ENCODE measurements at places on chromosomes 2 and 18.

DNA sequence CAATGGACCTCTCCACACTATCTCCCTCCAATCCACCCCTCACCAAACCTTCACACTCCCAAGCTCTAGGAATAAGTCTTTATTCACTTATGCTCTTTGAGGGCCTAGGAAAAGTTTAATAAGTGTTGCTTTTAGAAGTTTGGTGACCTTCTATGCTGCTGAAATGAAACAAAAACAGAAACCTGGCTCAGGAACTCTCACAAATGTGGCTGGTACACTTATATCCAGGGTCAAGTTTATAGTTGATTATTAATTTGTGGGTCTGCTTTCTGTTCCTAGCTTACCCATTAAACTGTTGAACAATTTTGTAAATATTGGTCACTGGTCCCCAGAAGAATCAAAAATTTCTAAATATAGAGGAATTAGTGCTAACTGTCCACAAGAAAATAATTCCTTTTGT is 14.2 kb upstream of the ANKRD44 start:
- DNase-seq = no peak

- DNase-seq = no peak
Measured at GRCh38 chr2:159073256-159073655, 104.8 kb downstream of the TANC1 start.

- DNase-seq = no peak
Measured at GRCh38 chr2:198595721-198596120, 791.3 kb downstream of the PLCL1 start.

DNA sequence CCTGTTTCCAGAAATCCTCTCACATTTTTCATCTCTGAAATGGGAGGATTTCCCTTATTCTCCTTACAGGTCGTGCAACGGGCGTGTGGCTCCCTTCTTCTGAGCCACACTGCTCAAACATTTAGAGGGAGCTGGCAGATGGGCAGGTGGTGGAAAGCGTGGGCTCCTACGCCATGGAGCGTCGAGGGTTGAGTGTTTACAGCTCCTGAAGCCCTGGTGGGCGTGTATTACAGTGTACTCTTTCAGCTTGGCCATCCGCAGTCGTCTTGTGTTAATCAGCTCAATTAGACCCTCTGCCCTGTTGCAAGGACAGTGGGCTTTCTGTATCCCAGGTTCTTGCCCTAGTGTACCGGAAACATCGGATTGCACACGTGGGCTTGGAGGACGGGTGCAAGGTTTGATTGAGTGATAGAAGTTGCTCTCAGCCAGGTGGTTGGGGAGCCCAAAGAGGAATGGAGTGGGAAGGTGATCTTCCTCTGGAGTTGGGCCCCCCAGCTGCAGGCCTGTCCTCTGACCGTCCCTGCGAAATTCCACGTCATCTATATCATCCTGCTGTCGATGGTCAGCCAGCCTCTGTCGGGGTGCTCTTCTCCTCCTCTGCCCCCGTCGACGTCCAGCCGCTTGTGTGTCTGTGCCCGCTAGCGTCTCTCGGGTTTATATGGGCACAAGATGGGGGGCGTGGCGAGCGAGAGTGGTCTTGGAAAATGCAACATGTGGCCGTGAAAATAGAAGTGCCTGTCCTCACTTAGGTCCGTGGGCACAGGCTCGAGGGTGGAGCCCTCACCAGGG is 120.3 kb upstream of the DSEL start:
- DNase-seq = no peak

- no peak for DNase-seq
Measured at GRCh38 chr2:69584127-69584889, 59.2 kb downstream of the AAK1 start.

GRCh38 chr18:79948719-79949411 is 2.6 kb downstream of the SLC66A2 start:
- no peak for DNase-seq

DNA sequence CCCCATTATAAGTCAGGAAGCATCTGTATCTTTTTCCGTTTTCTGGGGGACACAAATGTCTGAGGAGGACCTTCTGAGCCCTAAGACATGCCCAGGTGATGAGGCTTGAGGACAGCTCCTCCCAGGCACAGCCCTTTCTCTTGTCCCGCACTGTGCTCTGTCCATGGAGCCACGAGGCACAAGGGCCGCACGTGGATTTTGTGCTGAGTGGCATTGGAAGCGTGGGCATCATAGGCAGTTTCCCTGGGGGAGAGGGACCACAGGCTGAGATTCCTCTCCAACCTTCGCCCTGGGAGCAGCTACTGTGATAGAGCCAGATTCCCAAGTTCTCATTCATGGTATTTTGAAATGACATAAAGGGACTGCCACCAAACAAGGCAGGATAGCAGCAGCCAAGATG is 139.9 kb downstream of the SH3RF3 start:
- no peak for DNase-seq

- no peak for DNase-seq
Measured at GRCh38 chr2:21331625-21332370, 208.0 kb downstream of the TDRD15 start.

GRCh38 chr18:31546476-31546875 is 45.2 kb upstream of the TTR start:
- DNase-seq = no peak

DNA sequence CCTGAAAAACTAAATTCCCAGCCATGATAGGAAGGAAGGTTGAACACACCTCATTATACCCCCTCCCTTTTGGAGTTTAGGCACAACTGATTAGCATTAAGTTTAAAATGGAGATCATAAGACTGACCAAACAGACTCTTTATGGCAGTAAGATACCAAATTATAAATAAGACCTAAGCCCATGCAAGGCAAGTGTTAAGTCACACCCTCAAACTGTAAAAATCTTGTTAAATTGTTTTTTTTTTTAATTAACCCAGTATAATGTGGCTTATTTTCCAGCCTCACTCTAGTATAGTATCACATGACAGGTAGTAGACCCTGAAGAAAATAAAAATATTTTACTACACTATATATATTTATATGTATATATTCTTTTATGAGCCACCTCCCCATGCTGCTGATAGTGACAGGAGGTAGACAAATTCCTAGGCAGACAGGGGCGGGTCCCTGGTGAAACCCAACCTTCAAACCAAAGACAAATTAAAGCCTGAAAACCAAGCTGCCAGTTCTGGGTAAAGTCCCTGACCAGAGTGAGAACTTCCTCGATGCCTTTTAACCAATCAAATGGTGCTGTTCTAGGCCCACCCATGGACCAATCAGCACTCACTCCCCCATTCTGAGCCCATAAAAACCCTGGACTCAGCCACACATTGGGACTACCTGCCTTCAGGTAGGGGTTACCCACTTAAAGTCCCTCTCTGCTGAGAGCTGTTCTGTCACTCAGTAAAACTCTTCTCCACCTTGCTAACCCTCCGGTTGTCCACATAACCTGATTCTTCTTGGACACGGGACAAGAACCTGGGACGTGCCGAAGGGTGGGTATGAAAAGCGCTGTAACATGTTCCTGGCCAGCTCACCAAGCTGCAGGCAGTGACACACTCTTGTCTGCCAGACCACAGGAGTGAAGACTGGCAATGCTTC is 123.9 kb upstream of the B3GNT2 start:
- DNase-seq = no peak

GRCh38 chr2:134107402-134107801 is 146.5 kb upstream of the MGAT5 start:
- DNase-seq = no peak

GRCh38 chr18:45007531-45007930 is 326.8 kb downstream of the SETBP1 start:
- DNase-seq = no peak

DNA sequence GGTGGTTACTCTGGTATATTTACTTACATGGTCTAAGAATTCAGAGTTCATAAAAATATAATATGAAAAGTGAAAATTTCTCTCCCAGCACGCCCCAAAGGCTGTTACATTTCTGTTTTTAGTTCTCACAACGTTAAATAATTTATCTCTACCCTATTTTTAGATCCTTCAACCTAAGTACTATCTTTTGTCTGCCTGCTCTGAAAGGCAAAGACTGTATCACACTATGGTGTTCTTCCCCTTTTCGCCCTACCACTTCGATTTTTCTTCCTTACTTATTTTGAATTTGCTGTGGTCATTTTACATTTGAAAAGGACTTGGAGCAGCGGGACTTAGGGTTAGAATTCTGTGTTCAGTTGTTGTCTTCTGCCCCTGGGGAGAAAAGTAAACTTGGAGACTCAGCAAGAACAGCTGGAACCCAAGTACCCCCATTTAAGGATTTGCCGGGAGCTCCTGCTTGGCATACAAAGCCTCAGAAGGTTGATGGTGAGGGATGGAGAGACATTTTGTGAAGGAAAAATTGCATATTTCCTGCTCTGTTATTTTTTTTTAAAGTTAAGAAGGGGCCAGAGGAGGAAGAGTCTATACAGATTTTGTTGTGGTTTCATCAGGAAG is 19.0 kb downstream of the ADAM23 start:
- DNase-seq = no peak

DNA sequence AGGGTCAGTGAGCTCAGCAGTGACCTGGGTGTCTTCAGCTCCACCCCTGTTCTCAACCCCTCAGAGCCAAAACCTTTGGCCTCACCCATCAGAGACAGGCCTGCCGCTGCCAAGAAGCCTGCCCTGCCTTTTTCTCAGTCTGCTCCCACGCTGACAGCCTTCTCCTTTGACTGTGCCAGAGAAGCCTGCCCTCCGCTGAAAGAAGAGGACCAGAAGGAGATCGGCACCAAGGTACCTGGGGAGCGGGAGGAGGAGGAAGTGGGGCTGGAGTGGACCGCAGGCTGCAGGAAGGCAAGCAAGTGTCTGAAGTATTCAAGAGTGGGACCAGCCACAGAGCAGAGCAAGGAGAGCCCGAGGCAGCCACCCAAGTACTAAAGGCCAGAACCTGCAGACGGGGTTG is 33.2 kb downstream of the TOGARAM2 start:
- DNase-seq = peak; percentile 70

DNA sequence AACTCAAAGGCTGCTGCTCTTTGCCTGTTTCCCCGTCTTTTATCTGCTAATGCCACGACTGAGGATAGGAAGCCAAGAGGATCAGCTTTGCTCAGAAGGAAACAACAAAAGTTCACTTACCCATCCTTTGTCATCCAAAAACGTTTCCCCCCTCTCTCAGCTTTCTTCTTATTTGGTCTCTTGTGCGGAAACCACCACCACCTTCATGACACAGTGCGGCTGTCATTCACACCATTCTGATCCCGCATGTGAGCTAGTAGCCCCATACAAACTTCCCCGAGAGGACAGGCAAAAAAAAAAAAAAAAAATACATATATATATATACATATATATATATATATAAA is 656 bp downstream of the LRRTM4 start:
- no peak for DNase-seq
